NCI-H748 treated with DMSO at 0.1 percent for 48 hours (cell line): ENCODE measurements at places on chromosomes 11 and 22.
A peak's percentile ranks its signal among the peaks of the same experiment; 100 is the strongest.

GRCh38 chr11:8934742-8935488 lies 2.2 kb upstream of the C11orf16 start:
- no peak for DNase-seq

GRCh38 chr22:36467946-36468345 lies 13.5 kb downstream of the TXN2 start:
- DNase-seq = no peak

DNA sequence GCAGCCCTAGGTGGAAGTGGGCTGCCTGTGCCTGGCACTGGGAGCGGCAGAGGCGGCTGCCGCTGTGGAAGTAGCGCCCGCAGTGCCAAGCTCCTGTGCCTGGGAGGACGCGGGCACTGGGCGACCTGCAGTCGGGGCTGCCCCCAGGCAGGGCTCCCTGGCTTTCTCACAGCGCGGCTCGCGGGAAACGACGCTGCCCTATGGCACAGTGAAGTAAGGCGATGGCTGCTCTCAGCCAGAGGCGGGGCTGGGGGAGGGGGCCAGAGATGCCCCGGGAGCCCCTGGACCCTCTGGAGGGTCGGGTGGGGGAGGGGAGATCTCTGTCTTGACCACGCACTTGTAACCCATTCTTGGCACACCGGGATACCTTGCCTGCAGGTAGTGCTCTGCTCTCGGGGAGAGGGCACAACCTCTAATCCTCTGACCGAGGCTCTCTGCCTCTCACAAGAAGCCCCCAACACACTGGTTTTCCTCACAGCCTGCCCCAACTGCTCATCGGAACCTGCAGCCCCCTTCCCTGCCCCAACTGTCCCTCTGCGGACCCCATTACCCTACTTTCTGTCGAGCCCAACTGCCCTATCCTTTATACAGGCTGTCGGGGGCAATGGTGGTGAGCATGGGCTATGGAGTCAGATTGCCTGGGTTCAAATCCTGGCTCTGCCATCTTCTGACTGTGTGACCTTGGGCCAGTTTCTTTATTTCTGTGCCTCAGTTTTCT lies 32.2 kb upstream of the TRIM29 start:
- DNase-seq = no peak

GRCh38 chr11:111446404-111447111 lies 65.6 kb downstream of the BTG4 start:
- DNase-seq = peak; percentile 76

DNA sequence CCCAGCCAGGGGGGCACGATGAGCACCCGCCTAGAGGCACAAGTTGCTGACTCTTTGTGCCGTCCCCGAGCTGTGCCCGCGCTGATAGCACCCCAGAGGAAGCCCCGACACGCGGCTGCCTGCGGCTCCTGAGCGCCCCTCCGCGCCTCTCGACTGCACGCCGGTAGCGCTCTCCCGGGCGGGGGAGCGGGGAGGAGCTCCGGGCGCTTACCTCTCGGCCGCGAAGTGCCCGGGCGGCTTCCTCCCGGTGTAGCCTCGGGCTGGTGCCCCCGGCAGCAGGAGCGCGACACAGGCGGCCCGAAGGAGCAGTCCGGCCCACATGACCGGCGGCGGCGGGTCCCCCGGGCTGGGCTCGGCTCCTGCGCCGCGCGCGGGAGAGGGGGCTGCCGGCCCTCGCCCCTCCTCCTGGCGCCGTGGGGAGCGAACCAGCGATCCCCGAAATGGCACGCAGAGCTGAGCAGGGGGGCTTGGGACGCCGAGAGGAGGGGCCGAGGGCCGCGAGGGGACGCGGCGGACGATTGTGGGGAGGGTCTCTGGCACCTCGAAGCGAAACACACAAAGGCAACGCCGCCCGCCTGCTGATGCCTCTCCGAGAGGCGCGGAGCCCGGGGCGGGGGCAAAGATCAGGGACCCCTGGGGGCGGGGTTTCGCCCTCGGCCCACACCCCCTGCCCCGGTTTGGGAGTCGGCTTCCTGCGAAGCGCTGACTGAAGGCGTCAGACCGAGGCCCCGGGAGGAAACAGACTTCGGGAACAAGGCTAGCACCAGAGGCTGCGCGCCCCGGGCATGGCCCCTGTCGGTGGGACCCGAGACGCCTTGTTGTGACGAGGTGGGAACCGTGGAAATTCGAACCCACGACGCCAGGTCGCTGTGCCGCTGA lies at the start of gene VWCE:
VWCE (minus strand) TSS at position 600 of the 879 bp plus-strand sequence; CDS start at position 321, 279 bp downstream.
- DNase-seq = peak; percentile 47

DNA sequence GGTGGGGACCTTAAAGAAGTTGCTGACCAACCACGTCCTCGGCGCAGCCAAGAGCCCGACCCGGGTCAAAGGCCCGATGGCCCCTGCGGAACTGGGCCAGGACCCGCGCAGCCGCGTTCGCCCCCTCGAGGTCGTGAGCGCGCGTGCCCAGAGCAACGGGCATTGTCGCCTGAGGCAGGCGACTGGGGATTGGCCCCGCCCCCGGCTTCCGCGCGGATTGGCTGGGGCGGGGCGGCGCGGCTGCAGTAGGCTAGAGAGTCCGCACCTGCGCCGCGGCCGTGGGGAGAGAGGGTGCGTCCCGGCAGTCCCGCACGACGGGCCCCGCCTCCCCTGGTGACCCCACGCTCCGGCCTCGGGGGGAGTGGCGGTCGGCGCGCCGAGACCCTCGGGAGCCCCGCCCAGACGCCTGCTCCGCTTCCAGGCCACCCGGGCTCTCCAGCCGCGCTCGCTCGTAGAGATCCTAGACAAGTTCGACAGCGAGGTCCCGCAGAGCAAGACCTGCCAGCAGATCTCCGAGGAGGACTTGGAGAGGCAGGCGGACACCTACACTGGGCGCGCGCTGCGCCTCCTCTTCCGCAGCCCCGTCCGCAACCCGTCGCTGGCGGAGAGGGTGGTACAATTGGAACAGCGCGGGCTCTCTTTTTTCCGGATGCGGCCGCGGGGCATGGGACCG lies 8.3 kb upstream of the PPIL2 start:
- DNase-seq = peak; percentile 62

- no peak for DNase-seq
These were observed 53.3 kb downstream of the IGLL1 start for GRCh38 chr22:23526596-23527316.

DNA sequence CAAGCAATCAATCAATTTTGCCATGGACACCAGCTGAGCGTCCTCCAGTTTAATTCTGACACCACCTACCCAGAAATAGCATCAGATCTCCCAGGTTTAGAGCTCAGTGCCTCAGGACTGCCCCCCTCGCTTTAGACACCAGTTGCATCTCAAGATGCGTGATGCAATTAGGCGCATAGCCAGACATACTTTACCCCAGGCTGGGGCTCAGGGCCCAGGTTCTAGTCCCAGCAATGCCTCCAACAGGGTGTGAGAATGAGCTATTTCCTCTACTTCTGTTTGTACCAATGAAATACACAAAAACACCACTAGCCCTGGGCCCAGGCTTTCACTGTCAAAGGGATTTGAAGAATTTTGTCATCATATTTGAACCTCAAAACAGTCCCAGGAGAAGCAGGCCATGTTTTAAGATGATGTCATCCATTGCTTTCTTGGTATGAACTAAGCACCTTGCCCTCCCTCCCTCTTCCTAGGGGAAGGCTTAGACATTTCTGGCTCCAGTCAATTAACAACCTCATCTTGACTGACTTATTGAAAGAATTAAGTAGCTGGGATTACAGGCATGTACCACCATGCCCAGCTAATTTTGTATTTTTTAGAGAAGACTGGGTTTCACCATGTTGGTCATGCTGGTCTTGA lies 61.5 kb upstream of the INCENP start:
- no peak for DNase-seq

GRCh38 chr11:115873813-115874212 lies 369.6 kb upstream of the CADM1 start:
- DNase-seq = no peak

GRCh38 chr11:10797001-10797400 lies 11.7 kb downstream of the EIF4G2 start:
- no peak for DNase-seq

- peak; percentile 65 for DNase-seq
These were observed 828 bp upstream of the RAB1B start for GRCh38 chr11:66267379-66268243.

- DNase-seq = no peak
These were observed 25.7 kb downstream of the CASP5 start for GRCh38 chr11:104997288-104997687.

DNA sequence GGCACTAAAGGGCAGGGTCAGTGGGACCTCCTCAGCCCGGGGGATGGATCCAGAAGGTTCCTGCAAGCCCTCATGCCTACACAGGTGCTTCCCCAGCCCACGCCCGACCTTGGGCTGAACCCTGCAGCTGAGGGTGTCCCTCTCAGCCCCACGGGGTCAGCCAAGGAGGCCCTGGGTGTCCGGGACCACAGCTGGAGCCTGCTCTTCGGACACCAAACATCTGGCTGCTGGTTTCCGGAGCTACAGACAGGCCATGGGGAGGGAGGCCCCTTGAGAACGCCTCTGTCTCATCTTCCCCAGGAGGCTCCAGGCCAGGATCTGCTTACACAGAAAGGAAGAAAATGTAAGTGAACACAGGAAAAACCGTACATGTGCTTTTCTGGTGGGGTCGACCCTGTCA lies 355.7 kb downstream of the MN1 start:
- no peak for DNase-seq

- DNase-seq = no peak
These were observed 2.1 kb downstream of the DEAF1 start for GRCh38 chr11:692824-693414.

DNA sequence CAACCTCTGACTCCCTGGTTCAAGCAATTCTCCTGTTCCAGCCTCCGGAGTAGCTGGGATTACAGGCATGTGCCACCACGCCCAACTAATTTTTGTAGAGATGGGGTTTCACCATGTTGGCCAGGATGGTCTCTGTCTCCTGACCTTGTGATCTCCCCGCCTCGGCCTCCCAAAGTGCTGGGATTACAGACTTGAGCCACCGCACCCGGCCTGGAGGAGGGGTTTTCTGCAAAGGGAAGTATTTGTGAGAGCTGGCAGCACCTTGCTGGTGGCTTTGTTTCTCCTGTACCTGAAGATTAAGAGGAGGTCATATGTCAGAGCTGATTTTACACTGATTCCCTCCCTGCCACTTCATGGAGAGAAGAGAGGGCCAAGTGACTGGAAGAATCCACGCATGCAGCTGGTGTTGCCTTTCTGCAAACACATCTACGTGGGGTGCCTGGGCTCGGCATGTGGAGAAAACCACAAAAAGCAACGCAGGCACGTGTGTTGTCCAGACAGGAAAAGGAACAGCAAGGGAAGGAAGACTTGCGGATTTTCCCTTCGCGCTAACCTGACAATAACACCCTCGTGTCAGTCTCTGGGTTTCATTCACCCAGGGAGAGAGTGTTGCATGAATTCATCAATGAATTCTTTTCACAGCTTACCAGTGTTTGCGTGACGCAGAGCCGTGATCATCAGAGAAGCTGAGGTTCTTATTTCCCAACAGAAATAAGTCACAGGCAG lies 61.9 kb downstream of the TSPAN18 start:
- no peak for DNase-seq

DNA sequence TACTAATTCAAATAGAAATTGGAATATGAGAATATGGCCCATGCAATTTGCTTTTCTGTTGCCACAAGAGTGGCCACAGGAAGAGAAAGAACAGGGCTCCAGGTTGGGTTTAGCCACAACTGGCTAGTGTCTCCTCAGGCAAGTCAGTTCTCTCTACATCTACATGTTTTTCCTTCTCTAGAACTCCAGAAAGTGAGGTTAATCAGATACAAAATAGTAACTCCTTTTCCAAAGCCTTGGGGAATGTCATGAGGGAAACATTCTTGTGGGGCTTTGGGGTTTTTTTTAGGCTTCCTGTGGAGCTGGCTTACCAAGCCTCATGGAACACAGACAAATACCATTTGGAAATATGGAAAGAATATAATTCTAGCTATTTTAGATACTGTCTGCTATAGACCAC lies 161.6 kb downstream of the NAV2 start:
- DNase-seq = no peak

- DNase-seq = peak; percentile 12
These were observed 418.6 kb downstream of the FAM181B start for GRCh38 chr11:82315093-82315492.

DNA sequence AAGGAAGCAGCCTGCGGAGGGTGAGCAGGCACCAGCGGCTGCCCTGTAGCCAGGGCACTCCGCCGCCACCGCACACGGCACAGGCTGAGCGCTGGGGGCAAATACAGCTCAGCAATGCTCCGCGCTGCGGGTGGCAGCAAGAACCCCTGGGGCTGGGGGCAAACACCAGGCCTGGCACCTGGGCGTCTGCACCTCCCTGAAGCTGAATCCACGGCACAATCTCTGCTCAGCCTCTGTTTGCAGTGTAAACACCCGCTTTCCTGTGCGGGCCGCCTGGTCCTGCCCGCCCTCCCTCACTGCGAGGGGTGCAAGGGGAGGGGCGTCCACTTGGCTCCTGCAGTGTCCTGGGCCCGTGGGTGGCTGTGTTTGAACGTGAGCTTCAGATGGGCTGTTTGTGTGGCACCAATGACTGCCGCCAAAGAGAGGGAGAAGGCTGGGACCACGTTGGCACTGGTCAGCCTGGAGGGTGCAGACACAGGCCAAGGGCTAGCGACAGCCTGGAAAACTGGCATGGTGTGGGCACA lies 14.8 kb upstream of the MPPED1 start:
- DNase-seq = peak; percentile 8
